ENCODE measurements at places on chromosomes 16 and 17. TPM values are rescaled to one million over a fixed set of nuclear protein-coding genes. Genes with fewer than 3 reads are reported as not detected.

DNA sequence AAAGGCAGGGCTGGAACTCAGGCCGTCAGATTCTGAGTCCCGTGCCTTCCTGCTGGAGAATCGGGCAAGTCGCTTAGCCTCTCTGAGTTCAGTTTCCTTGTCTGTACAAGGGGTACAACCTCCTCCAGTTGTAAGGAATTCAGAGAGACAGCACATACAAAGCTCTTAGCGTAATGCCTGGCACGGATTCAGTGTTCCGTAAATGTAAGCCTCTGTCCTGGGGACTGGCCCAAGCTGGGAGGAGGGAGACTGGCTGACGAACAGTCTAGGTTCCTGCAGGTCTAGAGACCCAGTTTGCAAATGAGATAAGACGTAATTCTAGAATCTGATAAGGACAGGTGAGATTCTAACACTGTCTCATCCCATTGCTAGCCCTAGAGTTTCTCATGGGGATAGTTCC, 9.9 kb downstream of the METTL22 start:
- DNase-seq: no peak

DNA sequence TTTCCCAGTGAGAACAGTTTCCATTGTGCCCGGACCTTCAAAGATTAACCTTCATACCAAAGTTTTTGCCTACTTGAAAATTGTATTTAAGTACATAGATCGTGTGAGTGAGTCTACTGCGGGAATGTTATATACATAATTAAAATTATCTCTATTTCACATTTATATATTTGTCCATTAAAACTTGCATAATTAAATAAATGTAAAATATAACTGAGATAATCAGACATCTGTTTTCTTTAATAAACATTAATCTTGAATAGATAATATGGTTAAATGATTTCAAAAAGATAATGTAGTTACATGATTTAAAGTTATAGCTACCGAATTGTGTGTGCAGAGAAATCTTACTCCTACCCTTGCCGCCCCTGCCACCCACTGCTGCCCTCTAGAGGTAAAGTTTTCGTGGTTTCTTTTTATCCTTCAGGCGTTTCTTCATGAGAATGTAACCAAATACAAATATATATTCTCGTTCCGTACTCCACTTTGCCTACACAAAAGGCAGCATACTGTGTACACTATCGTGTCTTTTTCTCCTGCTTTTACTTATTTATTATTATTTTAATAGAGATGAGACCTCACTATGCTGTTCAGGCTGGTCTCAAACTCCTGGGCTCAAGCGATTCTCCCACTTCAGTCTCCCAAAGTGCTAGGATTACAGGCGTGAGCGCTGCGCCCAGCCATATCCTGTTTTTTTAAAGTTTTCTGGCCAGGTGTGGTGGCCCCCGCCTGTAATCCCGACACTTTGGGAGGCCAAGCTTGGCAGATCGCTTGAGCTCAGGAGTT, 35.6 kb downstream of the RPA1 start:
- peak; percentile 35 for DNase-seq

DNA sequence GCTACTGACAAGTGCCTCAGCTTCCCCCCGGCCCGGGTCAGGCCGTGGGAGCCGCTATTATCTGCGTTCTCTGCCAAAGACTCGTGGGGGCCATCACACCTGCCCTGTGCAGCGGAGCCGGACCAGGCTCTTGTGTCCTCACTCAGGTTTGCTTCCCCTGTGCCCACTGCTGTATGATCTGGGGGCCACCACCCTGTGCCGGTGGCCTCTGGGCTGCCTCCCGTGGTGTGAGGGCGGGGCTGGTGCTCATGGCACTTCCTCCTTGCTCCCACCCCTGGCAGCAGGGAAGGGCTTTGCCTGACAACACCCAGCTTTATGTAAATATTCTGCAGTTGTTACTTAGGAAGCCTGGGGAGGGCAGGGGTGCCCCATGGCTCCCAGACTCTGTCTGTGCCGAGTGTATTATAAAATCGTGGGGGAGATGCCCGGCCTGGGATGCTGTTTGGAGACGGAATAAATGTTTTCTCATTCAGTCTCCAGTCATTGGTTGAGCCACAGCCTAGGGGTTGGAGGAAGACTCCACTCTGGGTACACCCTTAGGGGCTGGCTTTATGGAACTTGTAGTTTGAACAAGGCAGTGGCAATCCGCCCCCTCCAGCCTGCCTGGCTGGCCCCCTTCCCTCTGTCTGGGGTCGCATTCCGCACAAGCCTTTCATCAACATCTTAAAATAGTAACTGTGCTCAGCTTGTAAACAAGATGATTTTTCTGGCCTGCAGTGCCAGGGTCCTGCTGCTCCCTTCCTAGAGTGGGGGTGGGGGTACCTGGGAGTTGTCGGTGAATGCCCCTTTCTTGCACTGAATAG, 4.1 kb downstream of the SYNGR2 start:
- DNase-seq: no peak

MYH8 gene
- total RNA-seq: not detected

GRCh38 chr17:28612531-28612930, 1.5 kb downstream of the RSKR start:
- DNase-seq: no peak

CD300C gene
- not detected for total RNA-seq

GRCh38 chr17:44216694-44217093, 2.8 kb downstream of the UBTF start:
- no peak for DNase-seq

DNA sequence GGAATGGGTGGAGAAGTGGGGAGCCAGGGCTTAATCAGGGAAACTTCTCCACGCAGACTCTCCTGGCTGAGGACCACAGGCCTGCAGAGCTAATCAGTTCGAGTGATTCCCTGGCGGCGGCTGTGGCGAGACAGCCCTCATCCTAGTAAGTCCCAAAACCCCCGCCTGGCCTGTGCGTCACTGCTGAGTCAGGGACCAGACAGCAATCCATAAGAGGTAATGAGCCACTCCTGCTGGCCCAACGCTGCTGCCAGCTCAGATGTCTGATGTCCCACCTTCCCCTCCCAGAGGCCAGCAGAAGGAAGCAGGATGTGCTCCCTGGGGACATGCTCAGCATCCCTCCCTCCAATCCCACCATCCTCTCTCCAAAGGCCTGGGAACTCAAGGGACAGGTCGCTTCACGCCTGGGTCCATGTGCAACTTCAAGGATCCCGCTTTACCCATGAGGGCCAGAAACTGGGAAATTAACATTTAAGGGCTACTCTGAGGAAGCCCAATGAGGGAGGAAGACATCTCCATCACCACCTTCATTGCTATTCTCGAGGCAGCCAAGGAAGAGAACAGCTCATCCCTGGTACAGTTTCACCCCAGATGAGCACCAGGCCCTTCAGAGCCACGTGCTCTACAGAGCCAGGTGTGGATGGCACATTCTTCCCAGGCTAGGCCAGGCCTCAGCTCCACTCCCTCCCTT, 7.9 kb downstream of the ACLY start:
- DNase-seq: no peak

GRCh38 chr17:56325313-56326000, 172.2 kb downstream of the ANKFN1 start:
- no peak for DNase-seq

GRCh38 chr16:79640513-79641360, 40.2 kb upstream of the MAF start:
- DNase-seq: no peak
